ENCODE measurements at places on chromosomes 16 and 17.

GRCh38 chr17:64354396-64354795 lies 36.3 kb downstream of the PECAM1 start:
- no peak for ATAC-seq

- no peak for ATAC-seq
Observed at GRCh38 chr17:77645072-77646045, 313.1 kb upstream of the TNRC6C start.

DNA sequence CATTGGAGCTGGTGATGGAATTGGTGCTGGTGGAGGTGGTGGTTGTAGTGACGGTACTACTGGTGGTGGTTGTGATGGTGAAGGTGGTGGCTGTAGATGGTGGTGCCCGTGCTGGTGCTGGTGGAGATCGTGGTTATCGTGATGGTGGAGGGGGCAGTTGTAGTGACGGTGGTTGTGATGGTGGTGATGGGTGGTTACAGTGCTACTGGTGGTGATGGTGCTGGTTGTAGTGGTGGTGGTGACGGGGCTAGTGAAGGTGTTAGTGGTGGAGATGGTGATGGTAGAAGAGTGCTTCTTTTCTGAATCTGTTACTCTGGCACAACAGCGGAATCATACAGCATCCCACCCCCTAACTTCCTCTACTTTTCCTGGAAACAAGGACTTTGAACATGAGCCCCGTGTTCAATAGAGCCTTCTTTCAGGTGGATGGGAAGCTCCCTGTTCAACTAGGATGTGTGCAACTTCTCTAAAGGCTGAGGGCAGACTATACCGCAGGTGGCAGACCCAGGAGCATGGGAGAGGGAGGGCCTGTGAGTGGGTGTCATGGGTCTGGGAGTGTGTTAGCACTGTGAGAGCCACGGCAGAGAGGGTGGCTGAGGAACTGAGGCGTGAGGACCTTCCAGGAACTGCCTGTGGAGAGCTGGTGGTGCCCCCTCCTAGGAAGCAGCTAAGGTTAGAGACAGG lies 8.2 kb downstream of the TBX21 start:
- ATAC-seq = peak; percentile 32

GRCh38 chr16:61366006-61366405 lies 670.2 kb downstream of the CDH8 start:
- ATAC-seq = no peak

- ATAC-seq = no peak
Observed at GRCh38 chr17:74200112-74200511, 3.4 kb upstream of the RPL38 start.

DNA sequence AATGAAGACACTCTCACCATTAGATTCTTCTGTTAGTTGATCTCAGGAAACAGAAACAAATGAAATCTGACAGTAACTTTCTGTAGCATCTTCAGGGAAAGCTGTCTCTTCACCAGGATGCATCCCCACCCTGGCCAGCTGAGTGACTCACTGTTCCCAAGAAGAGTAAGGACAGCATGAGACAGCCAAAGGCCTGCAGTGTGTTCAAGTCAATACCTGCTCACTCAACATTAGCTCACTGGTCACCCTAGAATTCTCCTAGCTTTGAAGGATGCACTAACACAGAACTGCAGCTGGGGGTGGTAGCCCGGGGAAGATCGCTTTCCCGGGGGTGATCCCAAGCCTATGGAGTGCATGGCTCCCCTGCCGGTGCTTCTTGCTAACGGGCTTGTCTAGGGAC lies 28.2 kb upstream of the CLEC18B start:
- ATAC-seq = no peak

- no peak for ATAC-seq
Observed at GRCh38 chr17:54172096-54172984, 349.6 kb downstream of the KIF2B start.

DNA sequence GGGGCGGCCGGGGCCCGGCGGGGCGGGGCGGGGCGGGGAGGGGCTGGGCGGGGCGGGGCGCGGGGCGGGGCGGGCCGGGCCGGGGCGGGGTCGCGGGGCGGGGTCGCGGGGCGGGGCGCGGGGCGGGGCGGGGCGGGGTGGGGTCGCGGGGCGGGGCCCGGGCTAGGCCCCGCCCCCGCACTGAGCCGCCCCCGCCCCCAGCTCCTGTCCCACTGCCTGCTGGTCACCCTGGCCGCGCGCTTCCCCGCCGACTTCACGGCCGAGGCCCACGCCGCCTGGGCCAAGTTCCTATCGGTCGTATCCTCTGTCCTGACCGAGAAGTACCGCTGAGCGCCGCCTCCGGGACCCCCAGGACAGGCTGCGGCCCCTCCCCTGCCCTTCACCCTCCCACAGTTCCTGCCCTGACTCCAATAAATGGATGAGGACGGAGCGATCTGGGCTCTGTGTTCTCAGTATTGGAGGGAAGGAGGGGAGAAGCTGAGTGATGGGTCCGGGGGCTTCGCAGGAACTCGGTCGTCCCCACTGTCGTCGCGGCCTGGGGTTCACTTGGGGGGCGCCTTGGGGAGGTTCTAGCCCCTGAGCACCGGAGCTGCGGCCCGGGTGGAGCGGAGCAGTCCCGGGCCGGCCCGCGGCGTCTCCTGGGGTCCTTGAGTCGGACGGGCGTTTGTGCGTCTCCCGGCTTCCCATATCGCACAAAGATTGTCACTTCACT lies 795 bp upstream of the HBM start:
- ATAC-seq = no peak

- no peak for ATAC-seq
Observed at GRCh38 chr16:998615-999014, 17.0 kb downstream of the SOX8 start.

DNA sequence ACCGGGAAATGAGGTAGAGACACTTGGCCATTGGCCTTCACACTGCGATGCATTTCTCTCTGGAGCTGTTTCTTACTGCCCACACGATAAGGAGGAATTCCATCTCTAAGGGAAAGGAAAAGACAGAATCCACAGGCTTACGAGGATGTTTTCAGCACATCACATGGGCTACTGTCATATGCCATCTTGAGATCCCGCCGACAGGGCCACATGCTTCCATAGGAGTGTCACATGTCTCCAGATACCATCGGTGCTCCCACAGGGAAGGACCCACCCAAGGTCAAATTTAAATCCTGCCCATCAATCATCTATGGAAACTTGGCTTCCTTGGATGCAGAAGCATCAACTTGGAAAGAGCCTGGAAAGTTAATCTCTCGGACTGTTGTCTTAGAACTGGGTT lies 20.0 kb downstream of the AXIN2 start:
- ATAC-seq = no peak

- ATAC-seq = no peak
Observed at GRCh38 chr16:3690980-3691720, 26.2 kb downstream of the TRAP1 start.

- no peak for ATAC-seq
Observed at GRCh38 chr16:84483882-84484565, 20.4 kb downstream of the MEAK7 start.

DNA sequence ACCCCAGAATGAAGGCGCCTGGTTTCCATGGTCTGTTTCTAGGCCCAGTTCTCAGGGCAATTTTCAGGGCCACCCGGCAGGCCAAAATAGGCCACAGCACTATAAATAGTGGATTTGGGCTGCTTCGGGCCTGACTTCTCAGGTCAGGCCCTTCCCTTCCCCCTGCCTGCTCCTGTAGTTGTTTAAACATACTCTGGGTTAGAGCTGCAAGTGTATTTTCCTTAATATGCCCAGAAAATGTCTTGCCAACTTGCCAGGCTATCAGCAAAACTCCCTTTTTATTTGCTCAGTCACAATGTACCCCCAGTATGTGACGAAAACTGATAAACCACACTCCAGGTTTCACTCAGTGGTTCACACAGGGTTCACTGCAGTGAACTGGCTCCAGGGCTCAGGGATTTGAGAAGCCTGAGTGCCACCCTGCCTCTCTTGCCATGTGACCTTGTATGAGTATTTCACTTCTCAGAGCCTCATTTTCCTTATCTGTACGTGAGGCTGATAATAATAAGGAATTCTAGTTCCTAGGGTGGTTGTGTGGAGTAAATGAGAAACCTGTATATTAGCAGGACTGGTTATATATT lies 76.5 kb downstream of the GPRC5B start:
- no peak for ATAC-seq

DNA sequence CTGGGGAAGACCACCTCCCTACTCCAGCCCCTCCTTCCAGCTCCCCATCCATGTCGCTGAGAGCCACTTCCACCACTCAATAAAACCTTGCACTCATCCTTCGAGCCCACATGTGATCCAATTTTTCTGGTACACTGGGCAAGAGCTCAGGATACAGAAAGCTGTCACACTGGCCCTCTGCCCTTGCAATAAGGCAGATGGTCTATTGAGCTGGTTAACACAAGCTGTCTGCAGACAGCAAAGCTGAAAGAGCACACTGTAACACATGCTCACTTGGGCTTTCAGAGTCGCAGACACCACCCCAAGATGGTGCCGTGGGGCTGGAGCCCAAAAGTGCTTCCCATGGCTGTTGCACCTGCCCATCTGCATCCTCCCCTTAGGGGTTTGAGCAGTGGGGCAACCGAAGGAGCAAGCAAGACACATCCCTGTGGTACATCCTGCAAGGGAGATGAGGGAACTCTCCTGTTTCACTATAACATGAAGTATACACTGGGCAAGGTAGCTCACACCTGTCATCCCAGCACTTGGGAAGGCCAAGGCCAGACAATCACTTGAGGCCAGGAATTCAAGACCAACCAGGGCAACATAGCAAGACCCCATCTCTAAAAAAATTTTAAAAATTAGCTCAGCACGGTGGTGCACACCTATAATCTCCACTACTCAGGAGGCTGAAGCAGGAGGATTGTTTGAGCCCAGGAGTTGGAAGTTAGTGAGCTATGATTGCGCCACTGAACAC lies 52.8 kb upstream of the C17orf78 start:
- ATAC-seq = no peak

DNA sequence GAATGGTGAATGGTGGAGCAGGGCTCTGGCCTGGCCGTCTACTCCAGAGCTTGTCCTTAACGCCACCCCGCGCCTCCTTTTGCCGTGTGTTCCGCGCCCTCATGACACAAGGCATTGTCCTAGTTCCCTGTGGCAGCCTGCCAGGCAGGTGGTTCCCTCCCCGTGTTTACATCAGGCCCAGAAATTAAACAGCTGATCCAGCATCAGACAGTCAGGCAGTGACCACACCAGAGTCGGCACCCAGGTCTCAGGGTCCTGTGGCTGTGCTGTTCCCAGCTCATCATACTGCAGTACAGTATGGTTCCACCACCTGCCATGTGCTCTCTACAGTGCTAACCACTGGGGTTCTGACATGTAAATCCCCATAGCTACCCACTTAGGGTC lies 119.7 kb downstream of the RAB11FIP4 start:
- ATAC-seq = no peak

DNA sequence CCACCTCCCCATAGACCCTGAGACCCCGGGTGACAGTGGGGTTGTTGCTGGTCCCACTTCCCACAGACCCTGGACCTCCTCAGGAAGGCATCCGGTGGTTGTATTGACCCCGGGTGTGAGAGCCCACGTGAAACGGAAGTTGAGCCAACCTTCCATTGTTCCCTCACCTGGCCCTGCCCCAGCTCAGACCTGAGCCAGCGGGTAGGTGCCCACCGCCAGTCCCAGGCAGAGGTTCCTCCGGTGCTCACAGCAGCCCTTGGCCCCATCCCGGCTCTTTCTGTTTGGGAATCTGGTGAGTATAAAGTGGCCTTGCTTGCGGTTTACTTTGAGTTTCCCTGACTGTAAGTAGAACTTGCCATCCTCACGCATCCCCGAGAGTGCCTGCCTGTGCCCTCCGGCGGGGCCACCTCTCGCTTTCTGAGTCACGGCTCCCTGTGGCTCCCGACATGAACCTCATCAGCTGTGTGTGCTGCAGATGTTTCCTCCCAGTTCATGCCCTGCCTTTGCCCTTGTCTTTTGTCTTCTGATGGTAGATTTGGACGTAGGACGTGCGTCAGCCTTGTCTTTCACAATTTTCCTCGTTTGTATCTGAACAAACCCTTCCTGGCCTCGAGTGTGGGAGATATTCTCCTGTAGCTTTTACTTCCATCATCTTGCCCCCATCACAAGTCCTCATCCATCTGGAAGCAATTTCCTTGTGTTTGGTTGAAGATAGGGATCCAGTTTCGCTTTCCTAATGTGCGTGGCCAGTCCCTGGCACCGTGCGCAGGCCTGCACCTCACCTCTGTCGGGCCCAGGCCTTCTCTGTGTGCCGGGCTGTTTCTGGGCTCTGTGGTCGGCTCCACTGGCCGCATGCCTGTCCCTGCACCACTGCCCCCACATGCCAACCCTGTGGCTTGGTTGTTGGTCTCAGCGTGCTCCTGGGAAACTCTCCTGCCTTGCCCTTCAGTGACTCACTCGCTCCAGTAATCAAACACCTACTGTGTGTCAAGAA lies 76.0 kb downstream of the METRNL start:
- ATAC-seq = no peak

DNA sequence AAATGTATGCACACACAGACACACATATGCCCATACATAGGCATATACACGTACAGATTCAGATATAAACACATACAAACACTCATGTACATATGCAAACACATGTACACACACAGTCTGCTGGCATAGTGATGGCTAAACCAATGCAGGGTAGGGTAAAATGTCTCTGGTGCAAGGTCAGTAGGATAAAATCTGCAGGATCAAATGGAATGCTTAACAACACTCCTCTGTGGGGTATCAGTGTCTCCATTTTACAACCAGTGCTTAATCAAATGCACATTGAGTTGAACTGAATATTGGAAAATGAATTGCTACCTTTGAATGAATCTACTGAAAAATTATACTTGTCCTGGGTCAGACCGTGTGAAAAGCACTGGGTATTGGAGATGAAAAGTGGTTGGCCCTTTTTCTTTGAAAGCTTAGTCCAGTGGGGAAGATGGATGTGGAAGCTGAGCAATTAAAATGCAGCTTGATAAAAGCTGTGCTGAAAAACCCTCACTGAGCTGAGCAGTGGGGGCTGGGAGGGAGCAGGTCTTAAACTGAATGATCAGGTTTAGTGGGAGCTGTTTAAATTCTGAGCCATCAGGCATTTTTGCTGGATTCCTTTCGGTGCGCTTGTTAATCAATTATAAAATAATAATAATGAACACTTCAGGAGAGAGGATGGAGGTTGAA lies 314.7 kb downstream of the HAPSTR1 start:
- ATAC-seq = no peak

DNA sequence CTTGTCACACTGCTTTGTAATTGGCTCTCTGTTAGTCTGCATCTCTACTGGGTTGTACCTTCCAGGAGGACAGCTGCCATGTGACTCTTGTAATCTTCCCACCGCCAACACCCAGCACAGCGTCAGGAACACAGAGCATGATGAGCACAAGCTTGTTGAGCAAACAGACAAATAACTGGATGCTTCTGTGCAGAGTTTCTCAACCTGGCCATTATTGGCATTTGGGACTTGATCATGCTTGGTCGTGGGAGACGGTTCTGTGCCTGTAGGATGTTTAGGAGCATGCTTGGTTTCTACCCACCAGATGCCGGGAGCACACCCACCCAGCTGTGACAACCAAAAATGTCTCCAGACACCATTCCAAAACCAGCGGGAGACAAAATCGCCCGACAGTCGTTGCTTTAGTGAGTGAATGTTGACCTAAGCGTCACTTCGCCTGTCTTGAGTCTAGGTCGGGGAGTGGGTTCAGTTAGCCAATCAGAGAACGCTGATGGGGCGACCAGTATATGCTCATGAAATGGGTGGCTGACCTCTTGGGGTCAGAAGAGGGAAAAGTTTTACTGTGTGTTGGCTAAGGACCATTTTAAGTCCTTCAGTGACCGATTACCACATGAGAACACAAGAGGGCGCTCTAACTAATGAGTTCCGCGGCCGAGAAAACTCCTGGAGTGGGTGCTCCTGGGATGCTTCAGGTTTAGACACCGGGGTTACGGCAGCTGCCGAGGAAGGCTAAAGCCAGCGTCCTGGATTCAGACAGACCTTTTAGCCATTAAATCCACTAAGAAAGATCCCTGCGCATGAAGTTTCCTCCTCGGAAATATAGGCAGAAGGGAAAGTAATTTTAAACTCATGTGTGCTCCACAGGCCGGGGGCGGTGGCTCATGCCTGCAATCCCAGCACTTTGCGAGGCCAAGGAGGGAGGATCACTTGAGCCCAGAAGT lies 57.8 kb upstream of the TEX2 start:
- no peak for ATAC-seq
